Activated CD4-positive, alpha-beta T cell treated with anti-CD3 and anti-CD28 coated beads, Interleukin-2, amount 10 ng/mL, durations not matched to agents 7 days and 5 days (primary cell): ENCODE measurements at places on chromosomes 2 and 18.
A peak's percentile ranks its signal among the peaks of the same experiment; 100 is the strongest.

GRCh38 chr2:37149626-37150322 is 7.0 kb downstream of the EIF2AK2 start:
- DNase-seq = no peak

DNA sequence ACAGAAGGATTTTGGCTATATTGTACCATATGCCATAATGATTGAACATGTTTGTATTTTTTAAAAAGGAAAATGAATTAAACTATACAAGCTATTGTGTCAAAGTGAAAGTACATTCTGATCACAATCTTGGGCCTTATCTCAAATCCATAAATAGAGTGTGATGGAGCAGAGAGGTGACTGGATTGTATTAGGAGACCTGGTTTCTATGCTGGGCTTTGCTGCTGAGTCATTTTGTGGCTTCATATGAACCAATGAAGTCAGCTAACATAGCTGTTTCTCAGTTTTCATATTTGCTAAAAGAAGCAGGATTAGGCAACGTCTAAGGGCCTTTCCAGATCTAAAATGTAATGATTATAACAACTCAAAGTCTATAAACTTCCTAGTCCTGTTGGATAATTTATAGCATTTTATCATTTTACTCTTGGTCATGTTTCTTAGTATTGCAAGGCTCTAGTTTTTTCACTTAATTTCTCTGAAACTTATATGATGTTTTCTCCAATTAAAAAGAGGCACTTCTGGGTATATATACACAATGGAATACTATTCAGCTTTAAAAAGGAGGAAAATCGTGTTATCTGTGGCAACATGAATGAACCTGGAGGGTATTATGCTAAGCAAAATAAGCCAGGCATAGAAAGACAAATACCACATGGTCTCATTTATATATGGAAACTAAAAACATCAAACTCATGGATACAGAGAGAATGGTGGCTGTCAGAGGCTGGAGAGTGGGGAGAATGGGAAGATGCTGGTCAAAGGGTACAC is 112.3 kb downstream of the MEP1B start:
- no peak for DNase-seq

- DNase-seq = peak; percentile 67
Observed at GRCh38 chr2:126658905-126659561, 3.1 kb downstream of the GYPC start.

DNA sequence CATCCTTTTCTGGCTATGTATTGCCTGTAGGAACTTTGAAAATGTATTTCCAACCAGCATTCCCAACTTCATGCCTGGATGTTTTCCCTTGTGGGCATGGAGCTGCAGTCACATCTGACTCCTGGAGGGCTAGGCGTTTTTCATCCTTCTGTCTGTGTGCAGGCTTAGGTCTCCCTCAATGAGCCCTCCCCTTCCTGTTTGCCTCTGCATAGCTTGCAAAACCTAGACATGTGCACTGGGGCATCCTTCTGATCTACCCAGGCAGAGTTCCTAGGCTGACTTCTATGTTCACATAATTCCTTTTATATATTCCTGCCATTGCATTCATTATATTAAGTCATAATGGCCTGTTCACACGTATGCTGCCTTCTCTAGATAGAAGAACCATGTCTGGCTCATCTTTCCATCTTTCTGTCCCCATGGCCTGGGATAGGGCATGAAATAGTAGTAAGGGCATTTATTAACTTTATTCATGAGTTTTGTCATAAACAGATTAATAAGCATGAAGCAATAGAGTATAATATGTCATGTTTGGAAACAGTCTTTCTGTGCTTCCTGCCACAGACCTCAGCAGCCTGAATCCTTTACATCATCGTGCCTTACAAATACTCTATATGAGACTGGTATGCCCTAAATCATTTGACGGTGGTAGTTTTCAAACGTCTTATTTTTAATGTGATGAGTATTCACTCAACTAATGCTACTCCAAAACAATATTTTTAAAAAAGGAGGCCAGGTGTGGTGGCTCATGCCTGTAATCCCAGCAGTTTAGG is 195.6 kb downstream of the TGIF1 start:
- DNase-seq = no peak

DNA sequence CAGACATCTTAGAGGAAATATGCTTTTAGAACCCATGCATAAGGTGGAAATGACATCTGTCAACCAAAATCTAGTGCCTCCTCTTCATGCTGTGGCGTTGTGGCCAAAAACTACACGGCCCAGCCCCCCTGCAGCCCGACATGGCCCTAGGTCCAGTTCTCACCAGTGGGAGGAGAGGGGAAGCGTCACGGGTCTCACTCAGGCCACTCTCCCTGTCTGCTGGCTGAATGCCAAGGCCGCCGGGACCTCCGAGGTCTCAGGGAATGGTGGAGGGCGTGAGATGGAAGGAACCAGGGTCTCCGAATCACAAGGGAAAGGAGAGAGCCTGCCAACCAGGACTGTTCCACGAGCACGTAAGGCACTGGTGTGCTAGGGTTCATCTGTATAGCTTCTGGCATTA is 361.0 kb downstream of the ANAPC1 start:
- no peak for DNase-seq

DNA sequence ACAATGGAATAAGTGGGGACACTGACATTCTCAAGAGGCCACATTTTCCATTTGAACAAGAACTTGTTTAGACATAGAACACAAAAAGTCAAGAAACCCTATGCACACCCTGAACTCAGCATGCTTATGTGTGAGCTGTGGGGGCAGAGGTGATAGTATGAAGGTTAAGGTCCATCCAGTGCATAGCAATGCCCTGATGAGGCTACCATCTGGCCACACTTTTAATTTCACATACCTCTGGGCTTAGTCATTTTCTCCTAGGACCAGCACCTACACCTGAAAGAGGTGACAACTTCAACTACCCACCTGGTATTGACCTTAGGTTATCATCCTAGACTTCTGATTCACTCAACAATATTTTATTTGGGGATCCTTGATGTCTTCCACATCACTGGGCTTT is 139.8 kb downstream of the PIK3C3 start:
- DNase-seq = no peak

DNA sequence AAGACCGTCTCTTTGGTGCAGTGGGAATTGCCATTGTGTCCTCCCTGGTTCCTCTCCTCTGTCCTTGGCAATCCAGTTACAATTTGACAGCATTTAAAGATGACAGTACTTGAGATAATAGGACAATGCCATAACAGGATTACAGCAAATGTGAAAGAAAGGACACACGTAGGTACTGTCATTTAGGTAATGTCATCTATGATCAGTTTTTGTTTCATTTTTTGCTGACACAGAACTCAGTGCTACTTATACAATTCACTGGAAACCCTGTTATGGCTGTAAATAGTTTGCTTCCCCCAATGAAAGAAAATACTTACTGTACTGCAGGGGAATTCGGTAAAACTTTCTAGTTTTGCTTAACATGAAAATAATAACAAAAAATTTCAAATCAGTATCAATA is 65.2 kb downstream of the BCL11A start:
- DNase-seq = no peak

- no peak for DNase-seq
Observed at GRCh38 chr2:146540271-146540932, 1304.4 kb upstream of the ACVR2A start.

GRCh38 chr2:9015998-9016397 is 12.5 kb upstream of the MBOAT2 start:
- no peak for DNase-seq

GRCh38 chr2:238264072-238264460 is 24.2 kb upstream of the HES6 start:
- no peak for DNase-seq

DNA sequence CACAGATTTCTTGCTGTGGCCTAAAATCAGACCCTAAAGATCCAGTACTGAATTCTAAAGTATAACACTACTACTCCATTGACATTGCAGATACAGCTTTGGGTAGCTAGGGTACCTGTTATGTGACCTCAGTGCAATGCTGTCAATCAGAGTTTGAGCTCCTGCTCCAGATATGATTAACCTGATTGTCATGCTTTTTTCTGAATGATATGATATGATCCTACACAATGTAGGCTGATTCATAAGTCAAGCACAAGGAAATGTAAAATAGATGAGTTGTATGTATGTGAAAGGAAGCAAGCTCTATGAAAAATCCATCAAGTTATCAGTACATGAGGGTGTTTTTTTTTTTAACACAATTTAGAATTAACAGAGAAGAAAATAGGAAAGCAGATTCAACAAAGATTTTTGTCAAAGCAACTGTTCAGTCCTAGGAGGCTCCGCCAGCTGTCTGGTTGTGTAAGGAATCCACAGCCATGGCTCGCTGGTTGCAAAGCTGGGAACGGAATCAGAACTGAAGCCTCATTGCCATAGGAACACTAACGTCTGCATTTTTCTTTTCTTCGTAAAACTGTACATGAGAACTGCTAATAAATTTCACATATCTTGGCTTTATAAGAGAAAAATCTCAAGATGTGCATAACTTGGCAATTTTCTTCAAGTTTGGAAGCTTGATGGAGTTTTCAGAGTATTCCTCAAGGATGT is 52.9 kb downstream of the NR4A2 start:
- no peak for DNase-seq

DNA sequence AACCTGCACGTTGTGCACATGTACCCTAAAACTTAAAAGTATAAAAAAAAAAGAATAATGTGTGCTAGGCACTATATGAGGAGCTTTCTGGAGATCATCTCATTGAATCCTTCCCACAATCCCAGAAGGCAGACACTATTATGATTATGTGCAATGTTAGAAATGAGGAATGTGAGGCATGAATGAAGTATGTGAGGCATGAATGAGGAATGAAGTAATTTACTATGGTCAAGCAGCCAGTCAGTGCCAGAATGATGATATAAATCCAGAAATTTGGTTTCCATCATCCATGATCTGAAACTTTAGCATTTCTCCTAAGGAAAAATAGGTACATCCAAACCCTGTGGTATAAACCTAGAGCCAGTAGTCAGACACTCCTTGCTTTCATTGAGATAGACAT is 42.0 kb downstream of the CCDC148 start:
- DNase-seq = no peak

DNA sequence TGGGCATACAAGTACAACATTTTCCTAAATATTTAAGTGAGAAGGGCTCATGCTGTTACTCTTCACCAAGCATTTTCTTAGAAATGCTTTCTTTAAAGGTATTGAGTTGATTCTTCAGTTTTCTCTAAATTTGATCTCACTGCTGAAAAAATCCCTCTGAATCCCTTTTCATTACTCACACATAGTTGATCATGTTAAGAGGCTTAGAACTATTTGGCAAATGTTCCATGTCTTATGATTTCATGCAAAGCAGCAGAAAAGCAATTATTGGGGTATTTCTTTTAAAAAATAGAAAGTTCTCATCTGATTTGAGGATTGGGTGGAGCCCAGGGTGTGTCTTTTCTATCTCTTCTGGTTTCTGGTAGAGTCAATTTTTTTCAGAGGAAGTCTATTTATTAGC is 1079.8 kb upstream of the ZEB2 start:
- no peak for DNase-seq

DNA sequence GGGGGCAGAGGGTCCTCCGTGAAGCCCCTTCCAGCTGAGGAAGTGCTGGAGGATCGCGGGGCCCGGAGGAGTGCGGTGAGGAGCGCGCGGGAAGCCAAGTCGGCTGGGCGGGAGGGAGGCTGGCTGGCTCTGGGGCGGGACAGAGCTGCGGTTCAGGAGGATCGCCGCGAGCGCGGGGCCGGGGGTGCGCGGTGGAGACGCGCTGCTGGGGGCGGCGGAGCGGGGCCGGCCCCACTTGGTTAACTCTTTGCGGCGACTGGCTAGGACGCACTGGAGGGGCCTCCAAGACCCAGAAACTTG is 464 bp downstream of the CYBRD1 start:
- no peak for DNase-seq

DNA sequence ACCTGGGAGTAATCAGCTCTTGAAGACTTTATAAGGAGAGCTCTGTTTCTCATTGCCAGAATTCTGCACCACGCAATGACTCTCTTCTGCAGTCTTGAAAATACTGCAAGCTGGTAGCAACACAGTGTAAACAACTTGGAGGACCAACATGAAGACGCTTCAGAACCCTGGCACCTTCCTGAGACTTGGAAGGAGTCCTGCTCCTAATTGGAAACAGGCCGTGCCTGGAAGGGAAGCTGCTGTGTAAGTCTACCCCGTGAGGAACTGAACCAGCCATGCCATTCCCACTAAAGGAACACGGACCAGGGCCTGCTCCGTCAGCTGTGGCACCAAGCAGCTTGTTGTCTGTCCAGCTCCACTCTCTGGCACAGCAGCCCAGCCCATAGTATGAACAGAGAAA is 171.1 kb downstream of the PAX3 start:
- DNase-seq = no peak

DNA sequence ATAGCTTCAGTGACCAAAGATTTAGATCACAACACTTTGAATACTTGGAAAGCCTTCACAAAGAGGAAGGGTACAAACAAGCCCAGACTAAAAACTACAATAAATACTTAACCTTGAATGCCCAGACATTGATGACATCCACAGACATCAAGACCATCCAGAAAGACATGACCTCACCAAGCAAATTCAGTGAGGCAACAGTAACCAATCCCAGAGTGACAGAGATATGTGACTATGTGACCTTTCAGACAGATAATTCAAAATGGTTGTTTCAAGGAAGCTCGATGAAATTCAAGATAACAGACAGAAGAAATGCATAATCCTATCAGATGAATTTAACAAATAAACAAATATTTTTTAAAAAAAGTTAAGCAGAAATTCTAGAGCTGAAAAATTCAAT is 19.9 kb upstream of the EVA1A start:
- DNase-seq = no peak
